ENCODE measurements at places on chromosomes 2 and 18. TPM values are rescaled to one million over a fixed set of nuclear protein-coding genes. Genes with fewer than 3 reads are reported as not detected.

ALLC gene
- total RNA-seq: not detected

CDH2 gene
- total RNA-seq: 38.2 TPM

DNA sequence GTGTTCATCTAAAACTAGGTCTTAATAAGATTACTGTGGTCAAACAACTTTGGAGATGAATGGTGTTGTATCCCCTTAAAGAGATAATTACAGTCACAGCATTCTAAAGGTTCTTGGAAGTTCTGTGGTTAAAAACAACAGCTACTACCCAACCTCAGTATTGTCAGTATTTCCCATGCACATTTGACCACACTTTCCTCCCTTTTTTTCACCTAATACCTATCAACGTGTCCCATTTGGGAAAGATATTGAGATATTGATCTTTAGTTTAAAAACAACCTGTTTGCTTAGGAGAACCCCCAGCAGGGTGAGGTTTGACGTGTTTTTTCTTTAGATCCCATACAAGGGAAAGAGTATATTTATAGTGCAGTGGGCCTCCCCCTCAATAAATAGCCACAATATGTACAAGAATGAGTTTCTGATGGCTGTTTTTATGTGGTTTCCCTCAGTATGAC, 65.6 kb downstream of the WDR7 start:
- H3K4me1 ChIP-seq: peaks cover 9% of the 10 kb centered on the region
- H3K27me3 ChIP-seq: no peaks in the 10 kb centered on the region
- no peak overlapping the region for H3K4me3 ChIP-seq
- DNase-seq: no peak

DNA sequence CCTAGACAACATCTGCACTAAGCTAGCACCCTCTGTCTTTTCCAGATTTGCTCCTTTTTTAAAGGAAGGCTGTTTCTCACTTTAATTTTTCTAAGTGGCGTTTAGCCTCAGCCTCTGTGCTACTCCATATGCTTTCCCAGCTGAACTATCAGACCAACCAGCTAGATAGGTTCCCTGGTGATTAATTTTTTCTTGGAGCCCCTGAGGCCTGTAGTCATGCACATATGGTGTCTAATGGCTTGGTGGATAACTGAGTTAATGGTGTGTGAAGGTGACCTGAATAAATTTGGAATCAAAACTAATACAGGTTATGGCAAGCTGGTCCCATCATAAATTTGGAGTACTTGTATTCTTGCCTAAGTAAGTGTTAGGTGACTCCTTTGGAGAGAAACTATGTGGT, 135.5 kb downstream of the MGAT5 start:
- H3K27ac ChIP-seq: no peak overlapping the region
- H3K4me3 ChIP-seq: no peak overlapping the region
- H3K36me3 ChIP-seq: peaks cover 9% of the 10 kb centered on the region
- DNase-seq: no peak
- H3K27me3 ChIP-seq: no peaks in the 10 kb centered on the region
- H3K4me1 ChIP-seq: peaks cover 4% of the 10 kb centered on the region

DNA sequence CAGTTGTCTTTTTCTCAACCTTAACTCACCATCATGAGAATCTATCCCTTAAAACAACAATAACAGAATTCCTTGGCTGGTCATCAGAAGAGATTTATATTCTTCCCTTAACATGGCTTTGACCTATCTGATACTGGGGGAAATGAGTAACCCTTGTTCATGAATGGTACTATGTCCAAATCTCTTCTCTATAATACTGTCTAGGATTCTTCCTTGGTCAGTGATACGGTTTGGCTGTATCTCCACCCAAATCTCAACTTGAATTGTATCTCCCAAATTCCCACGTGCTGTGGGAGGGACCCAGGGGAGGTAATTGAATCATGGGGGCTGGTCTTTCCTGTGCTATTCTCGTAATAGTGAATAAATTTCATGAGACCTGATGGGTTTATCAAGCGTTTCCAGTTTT, 282.0 kb upstream of the SIX2 start:
- no peaks in the 10 kb centered on the region for H3K36me3 ChIP-seq
- H3K27me3 ChIP-seq: peaks cover 33% of the 10 kb centered on the region
- H3K4me1 ChIP-seq: peaks cover 16% of the 10 kb centered on the region
- no peak for DNase-seq
- H3K4me3 ChIP-seq: no peak overlapping the region

DNA sequence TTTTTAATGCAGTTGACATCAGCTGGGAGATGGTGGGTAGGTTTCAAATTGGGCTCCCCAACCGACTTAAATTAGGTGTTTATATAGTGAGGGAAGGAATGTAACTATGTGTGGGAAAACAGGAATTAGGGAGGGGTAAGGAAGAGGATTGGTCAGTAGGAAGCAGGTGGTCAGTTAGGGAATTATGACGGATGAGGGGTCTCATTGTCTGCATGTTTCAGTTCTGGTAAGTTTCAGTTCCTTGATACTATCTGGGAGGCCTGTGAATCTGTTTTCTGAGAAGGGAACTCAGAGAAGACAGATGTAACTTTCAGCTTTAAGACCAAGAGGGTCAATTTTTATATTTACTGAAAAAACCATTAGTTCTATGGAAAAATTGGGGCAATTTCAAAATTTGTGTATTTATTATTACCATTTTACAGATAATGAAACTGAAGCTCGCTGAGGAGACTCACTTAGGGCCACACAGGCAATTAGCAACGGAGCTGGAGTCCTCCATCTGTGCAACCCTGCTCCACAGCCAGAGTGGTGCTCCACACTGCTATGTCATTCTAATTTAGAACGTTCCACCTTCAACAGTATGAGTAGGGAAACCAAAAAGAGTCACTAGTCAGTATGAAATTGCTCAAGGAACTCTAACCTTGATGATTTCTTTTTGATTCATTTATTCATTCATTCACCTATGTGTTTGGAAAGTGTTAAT, 36.0 kb upstream of the CCDC195 start:
- no peak overlapping the region for H3K4me3 ChIP-seq
- no peaks in the 10 kb centered on the region for H3K4me1 ChIP-seq
- peaks cover 3% of the 10 kb centered on the region for H3K27me3 ChIP-seq
- no peak for DNase-seq
- H3K36me3 ChIP-seq: peaks cover under 1% of the 10 kb centered on the region

- H3K4me1 ChIP-seq: peaks cover 15% of the 10 kb centered on the region
- peaks cover 20% of the 10 kb centered on the region for H3K36me3 ChIP-seq
- no peak for DNase-seq
Observed at GRCh38 chr2:48356701-48357325, 173.1 kb upstream of the STON1 start.

DNA sequence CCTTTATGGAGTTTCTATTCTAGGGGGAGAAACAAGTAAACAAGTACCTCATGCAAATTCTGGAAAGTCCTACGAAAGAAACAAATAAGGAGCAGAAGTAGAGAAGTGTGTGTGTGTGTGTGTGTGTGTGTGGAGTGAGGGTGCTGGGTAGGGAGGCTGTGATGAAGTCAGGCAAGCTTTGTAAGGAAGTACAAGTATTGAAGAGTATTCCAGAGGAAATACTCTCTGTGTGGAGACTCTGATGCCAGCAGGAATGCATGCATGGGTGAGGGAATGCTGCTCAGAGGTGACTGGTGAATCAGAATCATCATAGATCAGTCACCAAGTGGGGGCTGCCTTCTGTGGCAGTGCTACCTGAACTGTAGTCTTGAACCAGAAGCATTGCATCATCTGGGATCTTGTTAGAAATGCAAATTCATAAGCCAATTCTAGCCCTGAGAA, 34.5 kb downstream of the SLC4A3 start:
- H3K4me3 ChIP-seq: no peak overlapping the region
- peak; percentile 16 for DNase-seq
- H3K27ac ChIP-seq: peak overlapping the region; percentile 43
- peaks cover 5% of the 10 kb centered on the region for H3K4me1 ChIP-seq
- peaks cover 9% of the 10 kb centered on the region for H3K27me3 ChIP-seq

DNA sequence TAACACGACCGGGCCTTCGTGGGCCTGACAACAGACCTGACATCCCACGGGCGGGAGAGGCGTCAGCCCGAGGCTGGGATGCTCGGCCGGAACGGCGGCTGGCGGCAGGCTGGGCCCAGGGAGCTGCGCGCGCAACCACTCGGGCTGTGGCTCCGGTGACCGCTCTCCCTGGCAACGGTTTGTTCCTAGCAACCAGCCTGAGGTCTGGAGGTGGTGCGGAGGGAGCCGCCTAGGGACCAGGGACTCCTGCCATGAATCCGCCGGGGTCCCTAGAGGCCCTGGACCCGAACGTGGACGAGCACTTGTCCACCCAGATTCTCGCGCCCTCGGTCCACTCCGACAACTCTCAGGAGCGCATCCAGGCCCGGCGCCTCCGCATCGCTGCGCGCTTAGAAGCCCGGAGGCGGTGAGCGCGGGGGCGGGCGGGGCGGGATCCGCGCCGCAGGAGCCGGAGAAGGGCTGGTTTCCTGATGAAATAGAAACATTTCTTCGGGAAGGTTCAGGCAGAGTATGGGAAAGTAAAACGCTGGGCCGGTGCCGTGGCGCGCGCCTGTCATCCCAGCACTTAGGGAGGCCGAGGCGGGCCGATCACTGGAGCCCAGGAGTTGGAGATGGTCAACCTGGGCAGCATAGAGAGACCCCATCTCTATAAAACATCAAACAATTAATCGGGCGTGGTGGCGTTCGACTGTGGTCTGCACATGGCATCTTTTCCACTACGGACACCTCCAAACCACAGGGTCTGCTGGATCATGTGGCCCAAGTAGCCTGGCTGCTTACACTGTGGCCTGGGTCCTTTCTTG, at the start of gene DRC1:
Gene DRC1 (plus strand): TSS at position 182 of the 803 bp plus-strand sequence. CDS start 70 bp downstream, at position 252.
- DNase-seq: peak; percentile 91
- H3K36me3 ChIP-seq: no peaks in the 10 kb centered on the region
- H3K4me1 ChIP-seq: peaks cover 13% of the 10 kb centered on the region
- H3K4me3 ChIP-seq: peak within 1 kb of the TSS; percentile 75

GRCh38 chr2:168210216-168210894, 37.0 kb downstream of the STK39 start:
- no peak overlapping the region for H3K4me3 ChIP-seq
- peak overlapping the region; percentile 77 for H3K27ac ChIP-seq
- peaks cover 5% of the 10 kb centered on the region for H3K4me1 ChIP-seq
- peaks cover 46% of the 10 kb centered on the region for H3K36me3 ChIP-seq

DNA sequence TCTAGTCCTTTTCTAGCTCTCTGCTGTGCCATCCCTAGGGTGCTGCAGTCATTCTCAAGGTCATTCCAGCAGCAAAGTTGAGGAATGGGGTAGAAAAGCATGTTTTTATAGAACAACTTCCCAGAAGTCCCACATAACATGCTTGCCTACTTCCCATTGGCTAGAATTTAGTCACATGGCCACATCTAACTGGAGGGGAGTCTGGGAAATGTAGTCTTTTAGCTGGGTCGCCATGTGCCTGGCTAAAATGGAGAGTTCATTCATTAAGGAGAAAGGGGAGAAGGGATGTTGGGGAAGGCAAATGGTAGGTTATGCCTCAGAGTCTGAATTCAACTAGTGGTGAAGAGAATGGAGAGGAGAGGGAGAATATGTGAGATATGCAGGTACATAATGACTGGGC, 85.7 kb downstream of the SLC4A3 start:
- H3K4me3 ChIP-seq: no peak overlapping the region
